Stimulated activated CD8-positive, alpha-beta memory T cell treated with anti-CD3 and anti-CD28 coated beads, Interleukin-4, amount 100 ng/mL, for 48 hours (primary cell): ENCODE measurements at places on chromosomes 7 and 10.

- no peak for DNase-seq
These were observed 8.4 kb upstream of the AGR2 start for GRCh38 chr7:16813232-16813616.

- DNase-seq: no peak
These were observed 346.8 kb upstream of the ETV1 start for GRCh38 chr7:14336256-14336655.

GRCh38 chr7:3027005-3027845 lies 16.4 kb downstream of the CARD11 start:
- peak; percentile 17 for DNase-seq

DNA sequence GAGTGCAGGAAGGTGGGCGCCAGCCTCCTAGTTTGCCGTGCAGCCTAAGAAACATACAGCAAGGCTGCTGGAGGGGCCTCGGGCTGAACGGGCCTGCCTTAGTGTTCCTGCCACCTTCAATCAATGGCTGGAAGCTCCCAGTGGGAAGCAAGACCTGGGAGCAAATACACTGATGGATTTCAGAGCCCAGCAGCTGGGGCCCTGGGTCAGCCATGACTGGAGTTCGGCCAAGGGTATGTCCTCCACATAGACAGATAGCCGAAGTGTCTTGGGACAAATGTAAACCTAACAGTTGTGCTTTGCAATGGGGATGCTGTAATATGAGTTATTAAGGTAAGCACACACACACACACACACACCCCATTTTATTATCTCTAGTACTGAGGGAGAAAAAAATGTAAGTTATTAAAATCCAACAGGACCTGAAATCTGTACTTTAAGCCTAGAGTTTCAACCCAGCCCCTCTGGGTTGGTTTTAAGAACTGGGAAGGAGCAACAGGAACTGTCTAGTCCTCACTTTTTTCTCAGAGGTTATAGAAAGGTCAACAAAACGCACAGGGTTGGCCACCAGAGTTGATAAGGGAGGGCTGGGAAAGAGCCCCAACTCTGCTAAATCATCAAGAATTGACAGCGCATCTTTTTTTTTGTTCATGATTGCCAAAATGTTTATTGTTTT lies 50.0 kb upstream of the CELF2 start:
- no peak for DNase-seq

DNA sequence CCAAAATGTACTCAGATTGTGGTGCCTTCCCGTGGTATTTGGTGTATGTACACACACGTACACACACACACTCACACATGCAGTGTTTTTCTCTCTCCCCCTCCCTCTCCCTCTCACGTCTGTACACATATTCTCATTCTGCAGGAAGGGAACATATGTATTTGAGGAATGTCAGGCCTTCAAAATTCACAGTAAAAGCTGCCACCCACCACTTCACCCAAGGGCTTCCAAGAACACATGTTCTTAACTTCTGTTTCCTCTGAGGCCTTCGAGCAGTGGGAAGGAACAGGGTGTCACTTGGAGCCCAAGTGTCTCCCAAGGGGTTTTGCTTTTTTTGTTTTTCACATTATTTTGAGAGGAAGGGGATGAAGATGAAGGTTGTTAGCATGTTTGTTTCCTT lies 198.9 kb downstream of the TCF7L2 start:
- DNase-seq: no peak

- DNase-seq: no peak
These were observed 448.2 kb downstream of the DNAJB6 start for GRCh38 chr7:157784979-157785441.

DNA sequence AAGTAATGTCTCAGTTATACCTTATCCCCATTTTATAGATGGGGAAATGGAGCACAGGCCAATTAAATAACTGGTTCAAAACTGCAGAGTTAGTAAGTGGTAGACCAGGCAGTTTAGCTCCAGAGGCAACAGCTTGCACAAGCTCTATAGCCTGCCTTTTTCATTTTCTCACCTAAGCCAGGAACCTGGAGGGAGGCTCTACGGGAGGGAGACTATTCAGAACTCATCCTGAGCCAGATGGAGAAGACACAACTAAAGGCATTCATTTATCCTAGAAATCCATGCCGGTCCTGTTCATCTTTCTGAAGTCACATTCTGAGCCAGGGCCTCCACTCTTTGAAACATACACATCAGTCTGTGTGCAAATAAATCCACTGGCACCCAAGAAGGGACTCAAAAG lies 103.2 kb downstream of the CALN1 start:
- DNase-seq: no peak

GRCh38 chr10:104872691-104873090 lies 231.6 kb downstream of the SORCS3 start:
- DNase-seq: no peak

GRCh38 chr7:23469961-23470250 lies 385 bp downstream of the IGF2BP3 start:
- DNase-seq: peak; percentile 37

- no peak for DNase-seq
These were observed 47.4 kb downstream of the FHIP2A start for GRCh38 chr10:114868870-114869519.

DNA sequence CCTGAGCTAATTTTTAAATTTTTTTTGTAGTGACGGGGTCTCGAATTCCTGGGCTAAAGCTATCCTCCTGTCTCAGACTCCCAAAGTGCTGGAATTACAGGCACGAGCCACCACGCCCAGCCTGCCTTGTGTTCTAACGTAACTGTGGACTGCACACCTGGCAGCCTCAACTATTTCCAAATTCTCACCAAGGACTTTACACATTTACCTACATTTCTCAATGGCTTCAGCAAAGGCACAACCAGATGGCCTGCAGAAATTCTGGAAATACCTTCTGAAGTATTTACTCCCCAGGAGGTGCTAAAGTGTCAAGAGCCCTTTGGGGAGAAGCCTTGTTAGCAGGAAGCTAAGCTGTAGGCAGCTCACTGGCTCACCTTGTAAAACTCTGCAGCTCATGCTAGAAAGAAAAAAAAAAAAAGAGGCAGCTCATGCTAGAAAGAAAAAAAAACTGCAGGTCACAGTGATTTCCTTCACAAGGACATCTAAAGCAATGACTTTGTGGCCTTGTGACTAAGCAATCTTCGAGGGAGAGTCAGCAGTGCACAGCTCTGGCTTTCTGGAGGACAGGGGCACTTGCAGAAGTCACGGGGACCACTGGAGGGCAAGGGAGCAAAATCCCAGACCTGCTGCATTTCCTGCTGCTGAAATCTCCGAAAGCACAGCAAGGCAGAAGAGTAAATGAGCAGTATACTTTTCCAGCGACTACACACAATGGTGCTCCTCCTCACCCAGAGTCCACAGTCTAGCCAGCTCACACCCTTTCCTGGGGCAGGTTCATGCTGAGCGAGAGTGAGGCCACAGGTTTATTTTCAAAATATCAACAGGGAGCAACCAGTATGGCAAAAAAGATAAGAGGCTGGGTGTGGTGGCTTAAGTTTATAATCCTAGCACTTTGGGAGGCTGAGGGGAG lies 40.4 kb downstream of the BAIAP2L1 start:
- no peak for DNase-seq

DNA sequence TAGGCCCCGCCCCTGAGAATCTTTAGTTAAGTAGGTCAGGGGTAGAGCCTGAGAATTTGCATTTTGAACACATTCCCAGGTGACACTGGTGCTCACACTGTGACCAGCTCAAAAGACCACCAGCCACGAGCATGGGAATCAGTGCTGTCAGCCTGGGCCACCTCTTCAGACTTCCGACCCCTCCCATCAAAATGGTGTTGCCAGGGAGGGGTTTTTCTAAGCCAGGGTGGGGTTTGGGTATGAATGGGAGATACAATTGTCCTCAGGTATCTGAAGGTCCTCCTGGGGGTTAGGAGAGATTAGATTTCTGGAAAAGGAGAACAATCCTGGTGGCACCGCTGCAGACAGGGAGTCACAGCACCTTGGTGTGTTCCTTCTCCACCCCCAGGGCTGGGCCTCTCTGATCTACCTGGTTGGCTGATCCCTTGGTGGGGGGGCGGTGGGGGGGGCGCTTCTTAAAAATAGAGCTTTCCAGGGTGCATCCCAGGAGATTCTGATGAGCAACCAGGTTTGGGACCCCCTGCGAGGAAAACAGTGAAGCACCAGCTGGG lies 111.5 kb upstream of the ANLN start:
- DNase-seq: no peak

- DNase-seq: peak; percentile 43
These were observed 651 bp downstream of the MYO3A start for GRCh38 chr10:25934621-25935139.

- no peak for DNase-seq
These were observed 22.4 kb downstream of the PDLIM1 start for GRCh38 chr10:95268438-95268837.

- no peak for DNase-seq
These were observed 66.3 kb downstream of the PRKAG2 start for GRCh38 chr7:151810441-151811232.

GRCh38 chr10:59910867-59911266 lies 4.5 kb upstream of the CCDC6 start:
- DNase-seq: no peak

- no peak for DNase-seq
These were observed 162.9 kb downstream of the FANK1 start for GRCh38 chr10:126059076-126059826.

GRCh38 chr7:4279216-4279615 lies 402.9 kb upstream of the FOXK1 start:
- no peak for DNase-seq

GRCh38 chr10:3484306-3485056 lies 300.5 kb downstream of the KLF6 start:
- DNase-seq: no peak

- peak; percentile 23 for DNase-seq
These were observed 936.6 kb downstream of the NRG3 start for GRCh38 chr10:82811621-82812020.

GRCh38 chr7:10939237-10939910 lies 34.3 kb upstream of the PHF14 start:
- DNase-seq: no peak

DNA sequence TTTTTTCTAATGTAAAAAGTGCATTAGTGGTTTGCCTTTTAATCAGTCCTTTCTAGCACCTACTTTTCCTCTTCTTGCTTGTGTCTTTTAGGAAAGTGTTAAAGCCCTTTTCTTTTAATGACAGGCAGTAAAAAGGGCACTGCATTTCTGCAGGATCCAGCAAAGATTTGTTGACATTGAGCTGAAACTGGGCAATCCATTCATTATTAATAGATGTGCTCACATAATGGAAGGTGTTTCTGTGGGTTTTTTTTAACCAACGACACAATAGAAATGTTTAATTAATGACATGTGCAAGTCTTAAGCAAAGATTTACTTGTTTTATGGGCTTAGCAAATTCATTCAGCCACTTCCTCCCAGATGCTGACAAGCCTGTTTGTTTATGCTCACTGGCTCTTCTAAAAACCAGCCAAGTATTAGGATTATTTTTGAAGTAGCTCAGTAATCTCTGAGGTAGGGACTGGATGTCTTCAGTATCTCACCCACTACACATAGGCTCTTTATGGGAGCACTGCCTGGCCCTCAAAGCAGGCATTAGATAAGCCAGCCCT lies 1201.1 kb downstream of the SORCS1 start:
- no peak for DNase-seq

DNA sequence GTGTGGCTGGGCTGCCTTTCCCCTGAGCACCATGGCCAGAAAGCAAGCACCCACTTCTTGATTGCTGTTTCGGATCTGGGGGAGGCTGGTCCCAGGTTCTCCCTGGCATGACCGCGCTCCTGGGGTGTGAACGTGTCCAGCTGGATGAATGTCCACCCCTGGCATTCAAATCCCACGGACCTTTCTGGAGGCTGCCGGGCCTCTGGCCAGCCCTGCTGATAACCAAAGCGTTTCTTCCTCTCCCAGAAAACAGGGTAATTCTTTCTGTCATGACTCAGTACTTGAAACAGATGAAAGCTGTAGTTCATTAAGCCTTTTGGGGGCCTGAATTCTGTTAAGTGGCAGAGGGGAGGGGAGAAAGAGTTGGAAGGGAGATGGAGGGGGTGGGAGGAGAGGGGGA lies 73.1 kb upstream of the SAMD8 start:
- DNase-seq: no peak

DNA sequence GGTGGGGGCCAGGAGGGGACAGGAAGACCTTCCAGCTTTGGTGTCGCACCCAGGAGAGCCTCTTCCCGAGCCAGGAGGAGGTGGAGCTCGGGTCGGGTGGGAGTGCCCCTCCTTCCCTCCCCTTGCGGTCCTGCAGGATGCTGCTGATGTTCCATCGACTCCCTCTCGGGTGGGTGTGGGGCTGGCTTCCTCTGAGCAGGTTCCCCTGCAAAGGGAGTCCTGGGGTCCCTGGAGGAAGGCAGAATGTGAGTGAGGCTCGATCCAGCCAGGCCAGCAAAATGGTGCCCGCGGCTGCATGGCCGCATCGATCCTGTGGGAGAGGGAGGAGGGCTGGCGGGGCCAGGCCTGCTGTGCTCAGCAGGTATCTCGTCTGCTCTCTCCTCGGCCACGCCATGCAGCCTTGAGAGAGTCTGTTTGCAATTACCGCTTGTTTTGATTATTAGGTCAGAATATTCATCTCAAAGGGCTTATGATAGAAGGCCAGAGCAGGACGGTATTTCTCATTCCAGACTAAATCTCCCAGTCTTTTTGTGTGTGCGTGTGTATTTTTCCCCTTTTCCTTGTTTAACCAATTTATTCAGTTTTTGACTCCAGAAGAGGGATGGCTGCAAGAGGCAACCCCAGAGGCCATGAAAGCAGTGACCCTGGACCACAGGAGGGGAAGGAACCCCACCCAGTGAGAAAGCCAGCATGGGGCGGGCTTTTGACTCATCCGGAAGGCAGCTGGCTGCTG lies 137.3 kb upstream of the ZMIZ1 start:
- no peak for DNase-seq

GRCh38 chr10:22795546-22795945 lies 81.2 kb upstream of the PIP4K2A start:
- no peak for DNase-seq

- DNase-seq: no peak
These were observed 58.0 kb downstream of the ABLIM1 start for GRCh38 chr10:114600057-114600456.

DNA sequence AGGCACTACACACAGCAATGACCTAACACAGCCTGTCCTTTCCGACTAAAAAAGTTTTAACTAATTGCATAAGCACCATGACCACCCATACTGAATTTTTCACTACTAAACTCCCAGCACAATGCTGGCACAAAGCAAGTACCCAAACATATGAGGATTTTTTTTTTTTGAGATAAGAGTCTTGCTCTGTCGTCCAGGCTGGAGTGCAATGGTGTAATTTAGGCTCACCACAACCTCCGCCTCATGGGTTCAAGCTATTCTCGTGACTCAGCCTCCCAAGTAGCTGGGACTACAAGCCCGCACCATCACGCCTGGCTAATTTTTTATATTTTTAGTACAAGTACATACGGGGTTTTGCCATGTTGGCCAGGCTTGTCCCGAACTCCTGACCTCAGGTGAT lies 5.1 kb downstream of the UBE2H start:
- DNase-seq: no peak

GRCh38 chr7:46854958-46855473 lies 726.9 kb downstream of the TNS3 start:
- no peak for DNase-seq

- DNase-seq: no peak
These were observed 1.3 kb upstream of the CUEDC2 start for GRCh38 chr10:102433619-102434046.
